ENCODE measurements at places on chromosomes 7 and 10.

DNA sequence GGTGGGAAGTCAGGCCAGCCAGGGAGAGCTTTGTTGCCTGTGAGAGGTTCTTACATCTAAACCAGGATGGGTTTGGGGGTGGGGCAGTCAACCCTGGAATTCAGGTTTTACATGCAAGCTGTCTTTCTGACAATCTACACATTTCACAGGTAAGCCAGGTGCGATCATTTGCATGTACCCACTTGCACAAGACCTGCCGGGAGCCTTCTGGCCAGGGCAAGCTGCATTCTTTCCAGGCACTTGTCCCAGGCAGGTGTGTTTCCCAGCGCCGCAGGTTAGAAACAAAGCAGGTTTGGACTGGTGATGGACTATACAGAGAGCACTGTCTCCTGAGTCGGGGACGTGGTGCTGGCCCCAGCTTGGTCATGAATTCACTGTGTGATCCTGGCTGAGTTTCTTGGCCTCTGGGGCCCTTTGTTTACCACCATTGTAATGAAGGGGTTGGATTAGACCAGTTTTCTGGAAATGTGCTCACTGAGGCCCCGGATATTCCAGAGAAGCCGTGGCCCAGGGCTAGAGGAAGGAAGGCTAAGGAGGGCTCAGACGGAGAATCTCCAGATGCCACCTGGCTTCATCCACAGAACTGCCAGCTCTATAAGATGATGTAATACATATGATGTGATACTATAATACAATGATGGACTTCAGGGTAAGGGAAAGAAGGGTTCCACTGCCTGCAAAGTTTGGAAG lies 205.2 kb upstream of the SVIL start:
- DNase-seq = no peak

DNA sequence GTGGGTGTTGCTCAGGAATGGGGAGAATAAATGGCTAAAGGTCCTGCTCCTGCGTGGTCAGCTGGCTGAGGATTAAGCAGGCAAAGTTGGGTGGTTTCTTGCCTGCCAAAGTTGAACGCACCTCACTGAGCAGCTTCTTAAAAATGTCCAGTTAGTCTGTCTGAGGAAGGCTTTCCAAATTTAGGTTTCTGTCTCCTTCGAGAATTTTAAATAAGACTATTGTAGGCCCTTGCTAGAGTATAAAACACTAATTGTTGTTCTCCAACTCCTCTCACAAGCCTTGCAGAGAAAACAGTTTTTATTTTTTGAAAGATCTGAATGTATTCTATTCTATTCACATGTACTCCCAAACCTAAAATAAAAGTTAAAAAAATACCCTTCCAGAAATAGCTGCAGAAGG lies 122.0 kb upstream of the LAMB4 start:
- no peak for DNase-seq

DNA sequence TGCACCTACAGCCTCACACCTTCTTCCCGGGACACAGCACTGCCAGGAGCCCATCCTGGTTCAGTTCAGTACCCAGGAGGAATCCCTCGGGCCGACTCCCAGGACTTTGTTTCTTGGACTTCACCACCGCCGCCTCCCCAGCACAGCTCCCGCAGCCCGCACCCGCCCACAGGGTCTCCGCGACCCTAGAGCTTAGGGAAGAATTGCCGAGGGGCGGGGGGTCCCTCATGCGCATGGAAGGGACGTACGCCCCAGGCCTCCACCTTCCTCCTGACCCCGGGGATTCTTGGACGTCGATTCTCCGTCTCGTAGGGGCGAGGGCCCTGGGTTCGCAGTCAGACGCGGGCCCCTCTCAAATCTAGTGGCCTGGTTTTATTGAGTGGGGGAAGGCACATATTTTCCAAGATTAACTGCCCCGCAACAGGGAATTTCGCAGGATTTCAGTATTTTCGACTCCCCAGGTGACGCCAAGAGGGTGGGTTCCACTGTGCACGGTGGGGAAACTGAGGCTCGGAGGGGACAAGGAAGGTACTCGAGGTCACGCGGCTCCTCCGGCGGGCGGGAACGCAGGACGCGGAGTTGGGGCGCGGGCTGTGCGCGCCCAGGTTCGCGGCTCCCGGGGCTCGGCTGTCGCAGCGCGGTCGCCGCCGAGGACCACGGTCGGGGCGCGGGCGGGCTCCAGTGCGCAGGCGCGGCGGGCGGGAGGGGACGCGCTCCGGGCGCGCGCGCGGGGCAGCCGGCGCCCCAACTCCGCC lies at the start of gene ADCY1:
ADCY1 (plus strand) TSS at position 708 of the 755 bp plus-strand sequence. CDS start 176 bp downstream, outside the sequence.
- DNase-seq = no peak

DNA sequence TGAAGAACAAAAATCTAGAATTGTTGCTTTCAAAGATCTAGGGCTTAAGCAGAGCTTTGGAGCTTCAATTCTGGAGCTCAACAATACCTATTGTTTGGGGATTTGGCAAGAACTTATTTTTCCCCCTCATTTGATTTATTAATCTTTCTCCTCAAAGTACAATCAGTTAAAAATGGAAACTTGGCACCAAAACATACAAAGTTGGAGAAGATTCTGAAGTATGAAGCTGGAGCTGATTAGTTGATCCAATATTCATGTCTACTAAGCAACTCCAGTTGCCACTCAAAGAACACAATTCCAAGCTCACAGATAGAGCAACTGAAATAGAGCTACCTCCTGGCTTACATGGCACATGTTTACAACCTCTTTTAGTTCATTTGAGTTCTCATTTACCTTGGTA lies 3.8 kb downstream of the FAM13C start:
- no peak for DNase-seq

GRCh38 chr10:124705817-124706461 lies 38.2 kb downstream of the FAM53B start:
- no peak for DNase-seq

- no peak for DNase-seq
These were observed 41.4 kb upstream of the IKZF1 start for GRCh38 chr7:50262916-50263690.

DNA sequence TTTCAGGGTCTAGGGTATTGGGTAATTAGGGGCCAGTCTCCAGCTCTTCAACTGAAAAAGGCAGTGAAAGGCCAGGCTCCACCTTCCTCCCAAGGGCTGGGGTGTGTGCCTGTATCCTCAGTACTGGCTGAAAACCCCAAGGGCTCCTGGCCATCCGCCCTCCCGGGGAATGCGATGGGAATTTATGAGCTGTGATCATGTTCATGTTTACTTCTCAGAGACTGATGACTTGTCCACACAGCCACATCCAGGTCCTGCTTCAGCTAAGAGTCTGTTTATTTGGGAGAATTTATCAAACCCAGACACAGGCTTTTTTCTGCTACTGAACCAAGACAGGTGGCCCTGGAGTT lies 91.7 kb downstream of the CCDC3 start:
- no peak for DNase-seq

- no peak for DNase-seq
These were observed 3.8 kb upstream of the IL6 start for GRCh38 chr7:22723181-22723601.

- no peak for DNase-seq
These were observed 247.5 kb downstream of the MTERF1 start for GRCh38 chr7:91633013-91633441.

DNA sequence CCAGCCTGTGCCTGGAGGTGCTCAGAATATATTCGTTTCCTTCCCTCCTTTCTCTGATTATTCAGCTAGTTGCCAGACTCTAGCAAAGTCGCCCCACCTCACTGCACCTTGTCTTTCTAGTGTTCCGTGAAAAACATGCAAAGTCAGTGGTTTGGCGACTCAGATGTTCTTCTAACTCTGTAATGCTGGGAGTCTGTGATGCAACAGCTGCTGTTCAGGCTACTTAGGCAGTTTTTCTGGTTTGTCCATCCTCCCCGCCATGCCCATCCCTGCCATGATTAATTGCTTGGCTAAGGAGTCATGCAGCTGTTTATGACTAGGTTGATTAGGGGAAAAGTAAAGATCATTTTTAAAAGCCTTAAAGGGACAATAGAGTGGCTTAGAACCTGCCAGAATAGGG lies 99.4 kb downstream of the MTPN start:
- no peak for DNase-seq

- DNase-seq = no peak
These were observed 51.3 kb downstream of the ADK start for GRCh38 chr10:74202356-74202755.

GRCh38 chr7:38222481-38223096 lies 44.5 kb downstream of the STARD3NL start:
- DNase-seq = no peak

Data from cortex of kidney (tissue), 1 donor.